HFFc6 (cell line): ENCODE measurements at places on chromosomes 2 and 18.

DNA sequence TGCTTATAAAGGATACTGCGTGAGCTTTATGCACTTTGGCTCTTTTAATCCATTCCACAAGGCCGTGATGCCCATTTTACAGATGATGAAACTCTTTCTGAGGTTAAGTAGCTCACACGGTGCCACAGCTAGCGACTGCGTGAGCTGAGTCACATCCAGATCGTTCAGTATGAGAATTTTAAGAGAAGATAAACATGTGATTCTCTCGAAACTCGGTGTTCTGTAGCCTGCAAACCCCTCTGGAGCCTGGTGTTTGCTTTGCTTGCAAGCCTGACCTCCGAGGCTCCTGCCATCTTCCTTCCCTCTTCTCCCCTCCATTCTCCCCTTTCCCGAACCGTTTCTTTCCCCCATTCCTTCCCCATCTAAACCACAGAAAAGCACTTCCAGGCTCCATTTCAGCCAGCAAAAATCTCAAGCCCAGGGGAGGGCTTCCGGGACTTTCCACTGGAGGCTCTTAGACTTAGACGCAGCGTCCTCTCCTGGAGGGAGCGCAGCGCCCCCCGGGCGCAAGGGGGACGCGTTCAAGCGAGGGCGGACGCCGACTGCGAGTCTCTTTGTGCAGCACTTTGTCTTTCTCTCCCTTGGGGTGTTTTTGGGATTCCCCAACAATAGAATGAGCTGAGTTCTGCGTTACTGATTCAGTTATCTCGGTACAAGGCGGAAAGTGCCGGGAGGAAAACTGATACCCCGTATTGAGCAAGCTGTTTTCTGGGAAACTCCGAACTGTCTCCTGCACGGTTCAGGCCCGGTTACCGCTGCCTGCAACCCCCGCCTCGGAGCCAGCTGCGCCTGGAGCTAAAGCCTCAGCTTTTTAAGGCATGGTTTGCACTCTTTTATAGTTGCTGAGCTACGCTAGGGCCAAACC lies 38.0 kb downstream of the CYP1B1 start:
- DNase-seq = no peak

GRCh38 chr2:23452372-23452771 lies 67.4 kb downstream of the KLHL29 start:
- no peak for DNase-seq

- no peak for DNase-seq
Measured at GRCh38 chr18:51006061-51006818, 23.8 kb upstream of the SMAD4 start.

DNA sequence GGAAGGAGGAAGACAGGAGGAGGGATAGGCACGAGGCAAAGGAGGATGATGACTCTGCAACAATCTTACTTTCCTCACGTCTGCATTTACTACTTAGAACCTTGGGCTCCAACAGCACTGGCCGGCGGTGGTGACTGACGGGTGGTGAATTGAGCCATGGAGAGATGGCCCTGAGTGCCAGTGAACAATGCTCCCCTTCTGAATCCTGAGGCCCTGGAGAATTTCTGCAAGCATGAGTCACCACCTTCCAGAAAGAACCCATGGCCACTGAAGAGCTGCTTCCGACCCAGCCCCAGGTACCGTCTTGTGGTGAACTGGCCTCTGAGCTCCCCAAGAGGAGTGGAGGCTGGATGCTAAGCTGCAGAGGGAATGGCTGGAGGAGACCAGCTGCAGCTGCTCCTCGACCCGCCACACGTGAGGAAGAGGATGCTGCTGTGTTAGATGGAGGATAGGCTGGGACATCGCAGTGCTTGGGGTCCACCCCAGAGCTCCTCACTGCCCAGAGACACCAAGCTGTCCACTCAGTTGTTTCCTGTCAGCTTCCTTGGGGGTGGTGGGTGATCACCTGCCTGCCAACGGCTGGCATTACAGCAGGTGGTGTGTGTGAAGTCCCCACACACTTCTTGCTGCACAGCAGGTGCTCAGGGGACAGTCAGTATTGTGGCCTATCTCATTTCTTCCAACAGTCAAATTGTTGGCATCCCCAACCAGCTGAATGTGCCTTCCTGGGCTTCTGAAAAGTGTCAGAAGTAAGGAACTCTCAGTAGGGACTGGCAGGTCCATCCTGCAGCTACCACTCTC lies 186.5 kb upstream of the ID2 start:
- no peak for DNase-seq

GRCh38 chr2:205161156-205161839 lies 521.0 kb upstream of the NRP2 start:
- peak; percentile 13 for DNase-seq

DNA sequence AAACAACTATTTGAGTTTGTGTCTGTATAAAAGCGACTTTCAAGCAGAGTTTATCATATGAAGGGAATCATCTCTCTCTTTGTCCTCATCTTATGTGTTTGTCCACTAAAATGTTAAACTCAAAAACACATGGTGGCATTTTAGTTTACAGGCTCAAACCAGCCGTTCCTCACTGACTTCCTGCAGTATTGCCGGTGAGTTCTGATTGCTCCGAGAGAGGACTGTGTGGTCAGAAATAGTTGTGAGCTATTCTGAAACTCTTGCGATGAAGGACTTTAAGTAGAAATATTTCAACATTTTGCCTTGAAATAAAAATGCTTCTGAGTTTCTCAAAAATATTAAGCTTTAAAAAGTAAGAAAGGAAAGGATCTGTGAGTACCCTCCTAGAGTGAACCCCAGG lies 163.2 kb upstream of the CAVIN2 start:
- DNase-seq = no peak

DNA sequence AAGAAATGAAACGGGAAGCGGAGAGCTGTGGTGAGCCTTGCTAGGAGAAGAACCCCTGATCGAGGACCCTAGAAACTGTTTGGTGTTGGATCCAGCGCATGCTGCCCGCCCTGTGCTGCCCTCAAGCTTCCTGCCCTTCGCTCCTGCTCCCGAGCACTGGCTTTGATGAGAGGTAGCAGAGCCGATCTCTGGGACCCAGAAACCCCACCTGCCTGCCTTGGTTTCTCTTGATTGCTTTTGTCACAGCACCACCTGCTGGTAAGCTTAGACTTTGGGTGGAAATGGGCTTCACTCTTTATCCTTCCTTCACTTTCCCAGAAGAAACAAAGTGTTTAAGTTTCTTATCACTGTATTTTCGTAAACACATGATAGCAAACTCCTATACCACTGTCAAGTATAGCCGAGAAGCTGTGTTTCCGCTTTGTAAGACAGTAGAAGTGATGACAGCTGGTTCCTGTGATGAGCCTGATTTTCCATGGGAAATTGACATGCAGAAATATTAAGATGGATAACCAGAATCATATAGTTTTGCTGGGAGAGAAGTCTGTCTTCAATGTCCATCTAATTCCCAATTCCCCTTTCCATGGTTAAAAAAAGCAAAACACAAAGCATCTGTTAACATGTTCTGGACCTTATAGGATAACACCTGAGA lies 267.4 kb downstream of the PHLPP1 start:
- DNase-seq = peak; percentile 20

GRCh38 chr18:49625021-49625691 lies 63.3 kb downstream of the LIPG start:
- DNase-seq = no peak
